ENCODE measurements at places on chromosomes 1 and 21. TPM values are rescaled to one million over a fixed set of nuclear protein-coding genes. Genes with fewer than 3 reads are reported as not detected.
A peak's percentile ranks its signal among the peaks of the same experiment; 100 is the strongest.

- no peak for DNase-seq
These were observed 3.1 kb downstream of the ESPN start for GRCh38 chr1:6427441-6428390.

DNA sequence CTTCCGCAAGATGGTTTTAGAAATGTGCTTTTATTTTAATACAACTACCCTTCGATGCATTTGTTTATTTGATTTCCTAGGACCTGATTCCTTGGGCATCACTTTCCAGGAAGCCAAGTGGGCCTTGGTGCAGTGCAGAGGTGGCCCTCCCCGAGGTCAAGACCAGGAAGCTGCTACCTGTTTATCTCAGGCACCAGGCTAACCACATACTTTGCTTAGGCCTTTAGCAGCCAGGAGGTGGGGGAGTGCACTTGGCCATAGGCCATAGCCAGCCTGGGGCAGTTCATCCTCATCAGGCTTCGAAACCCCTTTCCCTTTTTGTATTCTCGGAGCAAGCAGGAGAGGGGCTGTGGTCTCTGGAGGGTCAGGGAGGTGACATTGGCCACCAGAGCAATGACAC lies 45.4 kb downstream of the SMYD2 start:
- no peak for DNase-seq

- no peak for DNase-seq
These were observed 396.6 kb downstream of the DPYD start for GRCh38 chr1:97524211-97524610.

DNA sequence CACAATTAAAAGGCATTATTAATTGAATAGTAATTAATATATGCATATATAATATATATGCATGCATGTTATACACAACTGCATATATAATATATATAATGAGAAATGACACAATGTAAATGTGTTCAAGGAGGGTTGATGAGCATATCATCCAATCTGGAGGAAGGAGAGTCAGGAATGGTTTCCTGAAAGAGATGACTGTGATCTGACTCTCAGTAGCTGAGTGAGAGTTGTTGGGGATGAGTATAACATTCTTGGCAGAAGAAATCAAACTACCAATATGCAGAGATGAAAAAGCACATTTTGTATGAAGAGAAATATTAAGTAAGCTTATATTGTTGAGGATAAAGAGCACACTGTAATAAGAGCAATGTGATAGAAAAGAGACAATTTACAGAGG lies 37.3 kb downstream of the F13B start:
- DNase-seq = no peak

DNA sequence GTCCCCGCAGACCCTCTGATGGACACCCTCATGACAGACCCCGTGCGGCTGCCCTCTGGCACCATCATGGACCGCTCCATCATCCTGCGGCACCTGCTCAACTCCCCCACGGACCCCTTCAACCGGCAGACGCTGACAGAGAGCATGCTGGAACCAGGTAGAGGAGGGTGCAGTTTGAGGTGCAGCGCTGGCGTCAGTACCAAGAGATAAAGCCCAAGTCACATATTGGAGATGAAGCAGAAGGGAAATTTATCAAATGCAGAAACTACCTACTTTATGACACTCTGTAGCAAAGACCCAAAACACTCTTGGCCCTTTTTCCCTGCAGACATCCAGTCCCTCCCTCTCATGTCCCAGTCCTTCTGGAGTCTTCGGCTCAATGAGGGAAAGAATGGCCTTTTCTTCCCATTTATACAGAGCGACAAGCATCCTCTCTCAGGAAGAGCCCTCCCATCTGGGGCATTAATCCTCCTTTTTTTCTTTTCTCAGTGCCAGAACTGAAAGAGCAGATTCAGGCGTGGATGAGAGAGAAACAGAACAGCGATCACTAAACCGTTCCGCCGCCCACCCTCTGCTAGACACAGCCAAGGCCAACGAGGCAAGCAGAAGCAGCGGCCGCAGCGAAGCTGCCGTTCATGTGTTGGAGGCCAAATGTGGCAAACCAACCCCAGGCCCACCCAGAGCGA lies 30.8 kb upstream of the KIF1B start:
- no peak for DNase-seq

DNA sequence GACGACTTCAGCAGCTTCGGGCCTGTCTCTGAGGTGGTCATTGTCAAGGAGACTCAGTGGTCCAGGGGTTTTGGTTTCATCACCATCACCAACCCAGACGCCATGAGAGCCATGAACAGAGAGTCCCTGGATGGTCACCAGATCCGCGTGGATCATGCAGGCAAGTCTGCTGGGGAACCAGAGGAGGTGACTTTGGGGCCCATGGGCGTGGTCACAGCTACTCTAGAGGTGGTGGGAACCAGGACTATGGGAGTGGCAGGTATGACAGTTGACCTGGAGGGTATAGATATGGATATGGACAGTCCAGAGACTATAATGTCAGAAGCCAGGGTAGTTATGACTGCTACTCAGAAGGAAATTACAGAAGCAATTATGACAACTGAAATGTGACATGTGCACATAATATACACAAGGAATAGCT lies 19.3 kb upstream of the METTL13 start:
- no peak for DNase-seq

GRCh38 chr1:234936612-234937389 lies 191.8 kb downstream of the TOMM20 start:
- no peak for DNase-seq

DNA sequence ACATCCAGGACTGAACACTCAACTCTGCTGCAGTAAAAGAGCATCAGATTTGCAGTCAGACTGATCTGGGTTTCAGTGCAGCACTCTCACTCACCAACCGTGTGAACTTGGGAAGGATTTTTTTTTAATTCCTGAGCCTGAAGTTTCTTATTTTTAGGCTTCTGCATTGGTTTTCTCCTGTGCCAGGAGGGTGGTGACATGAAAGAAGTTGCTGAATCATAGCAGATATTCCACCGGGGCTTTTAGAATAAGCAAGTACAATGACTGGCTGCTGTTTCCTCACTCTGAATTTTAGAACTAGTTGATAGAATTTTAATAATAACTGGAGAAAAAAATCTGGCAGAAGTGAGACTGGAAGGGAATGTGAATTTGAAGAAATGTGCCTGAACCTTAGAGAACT lies 11.6 kb downstream of the ADAM30 start:
- no peak for DNase-seq

GRCh38 chr1:14945132-14946010 lies 208.2 kb upstream of the TMEM51 start:
- DNase-seq = peak; percentile 75

DNA sequence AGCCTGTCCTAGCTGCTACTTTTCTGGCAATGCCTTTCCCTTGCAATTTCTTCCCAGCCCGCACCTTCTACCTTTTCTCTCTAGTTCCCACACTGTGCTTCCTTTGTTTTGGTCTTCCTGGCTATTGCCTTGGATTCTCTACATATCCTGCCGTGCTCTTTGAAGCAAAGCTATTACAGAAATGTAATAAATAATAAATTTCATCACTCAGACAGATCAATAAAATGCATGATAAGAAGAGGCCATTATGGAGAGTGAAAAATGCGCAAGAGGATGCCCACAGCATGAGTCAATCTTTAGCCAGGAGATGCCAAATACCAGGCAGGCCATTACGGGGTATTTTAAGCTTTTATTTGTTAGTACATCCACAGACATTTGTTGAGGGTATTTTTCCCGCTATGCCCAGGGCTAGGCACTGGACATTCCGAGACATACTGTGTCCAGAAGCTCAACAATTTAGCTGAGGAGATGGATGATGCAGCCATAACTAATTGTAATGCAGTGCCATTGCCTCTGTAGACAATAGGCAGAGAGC lies 163.6 kb downstream of the ST6GALNAC3 start:
- DNase-seq = peak; percentile 5

The SIM2 gene
- total RNA-seq = 4.0 TPM

The TRPM2 gene
- 0.52 TPM for total RNA-seq

The CELA2B gene
- not detected for total RNA-seq

The TTC39A gene
- 79.0 TPM for total RNA-seq

Measured in renal cortical epithelial cell (primary cell).